Osteoblast (primary cell): ENCODE measurements at places on chromosomes 2 and 18. TPM values are rescaled to one million over a fixed set of nuclear protein-coding genes. Genes with fewer than 3 reads are reported as not detected.

- no peak for DNase-seq
These were observed 187.8 kb downstream of the ANKRD44 start for GRCh38 chr2:197122821-197123220.

The DOK6 gene
- 2.7 and 3.6 TPM in 2 replicates for total RNA-seq

DNA sequence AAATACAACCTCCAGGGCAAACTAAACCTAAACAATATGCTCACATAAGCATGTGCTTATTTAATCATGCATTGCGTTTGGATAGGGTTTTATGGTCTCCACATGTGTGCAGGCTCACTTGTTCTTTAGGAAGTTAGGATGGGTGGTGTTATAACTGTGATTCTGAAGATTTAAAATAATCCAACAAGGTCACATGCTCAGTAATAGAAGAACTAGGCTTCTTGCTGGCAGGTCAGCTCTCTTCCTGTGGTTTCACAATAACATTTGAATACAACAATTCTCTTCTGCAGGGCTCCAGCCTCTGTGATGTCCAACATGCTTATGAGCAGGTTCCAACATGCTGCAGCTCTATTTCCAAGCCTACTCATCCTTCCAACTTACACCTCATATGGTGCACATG lies 84.0 kb downstream of the MYL12B start:
- no peak for DNase-seq

The GPR45 gene
- total RNA-seq: not detected in 2 replicates

- DNase-seq: no peak
These were observed 45.6 kb downstream of the ATOH8 start for GRCh38 chr2:85799215-85799956.

- no peak for DNase-seq
These were observed 144.9 kb downstream of the L3MBTL4 start for GRCh38 chr18:6269660-6270332.

- no peak for DNase-seq
These were observed 7.8 kb downstream of the TMEM87B start for GRCh38 chr2:112062894-112063293.

The MOCOS gene
- total RNA-seq: 14.4 and 19.9 TPM in 2 replicates

The RAPGEF4 gene
- 0.36 and 0.59 TPM in 2 replicates for total RNA-seq

DNA sequence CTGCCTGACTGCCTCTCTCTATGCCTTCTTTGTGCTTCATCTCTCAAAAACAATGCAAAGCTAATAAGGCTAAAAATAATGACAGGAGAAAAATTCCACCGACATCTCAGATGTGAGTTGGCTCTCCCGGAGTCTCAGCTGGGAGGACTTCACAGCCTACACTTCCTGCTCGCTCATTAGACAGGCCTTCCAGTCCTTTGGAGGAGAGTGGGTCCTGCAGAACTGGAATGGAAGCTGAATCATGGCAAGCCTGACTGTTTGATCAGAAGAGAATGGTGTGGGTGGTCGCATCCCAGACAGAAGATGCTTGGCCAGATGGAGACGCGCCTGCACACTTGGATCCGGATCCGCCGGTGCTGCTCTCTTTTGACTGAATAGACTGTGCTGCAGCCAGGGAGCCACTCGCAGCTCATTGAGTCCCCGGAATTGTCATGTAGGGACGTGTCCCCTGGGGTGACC lies 49.7 kb downstream of the TRIB2 start:
- peak; percentile 80 for DNase-seq

DNA sequence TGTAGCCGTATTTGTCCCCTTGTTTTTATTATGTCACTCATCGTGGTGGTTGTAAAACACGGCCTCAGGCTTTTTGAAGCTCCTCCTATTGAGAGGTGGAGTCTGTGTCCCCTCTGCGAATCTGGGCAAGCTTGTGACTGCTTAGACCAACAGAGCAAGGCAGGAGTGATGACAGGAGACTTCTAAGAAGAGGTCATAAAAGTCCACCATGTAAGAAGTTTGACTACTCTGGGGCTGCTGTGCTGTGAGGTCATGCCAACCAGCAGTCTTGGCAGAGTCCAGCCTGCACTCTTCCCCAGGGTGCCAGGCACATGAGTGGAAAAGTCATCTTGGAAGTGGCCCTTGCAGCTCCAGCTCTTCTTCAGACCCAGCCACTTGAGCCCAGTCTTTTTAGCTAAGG lies 83.8 kb upstream of the SPTBN1 start:
- peak; percentile 19 for DNase-seq

DNA sequence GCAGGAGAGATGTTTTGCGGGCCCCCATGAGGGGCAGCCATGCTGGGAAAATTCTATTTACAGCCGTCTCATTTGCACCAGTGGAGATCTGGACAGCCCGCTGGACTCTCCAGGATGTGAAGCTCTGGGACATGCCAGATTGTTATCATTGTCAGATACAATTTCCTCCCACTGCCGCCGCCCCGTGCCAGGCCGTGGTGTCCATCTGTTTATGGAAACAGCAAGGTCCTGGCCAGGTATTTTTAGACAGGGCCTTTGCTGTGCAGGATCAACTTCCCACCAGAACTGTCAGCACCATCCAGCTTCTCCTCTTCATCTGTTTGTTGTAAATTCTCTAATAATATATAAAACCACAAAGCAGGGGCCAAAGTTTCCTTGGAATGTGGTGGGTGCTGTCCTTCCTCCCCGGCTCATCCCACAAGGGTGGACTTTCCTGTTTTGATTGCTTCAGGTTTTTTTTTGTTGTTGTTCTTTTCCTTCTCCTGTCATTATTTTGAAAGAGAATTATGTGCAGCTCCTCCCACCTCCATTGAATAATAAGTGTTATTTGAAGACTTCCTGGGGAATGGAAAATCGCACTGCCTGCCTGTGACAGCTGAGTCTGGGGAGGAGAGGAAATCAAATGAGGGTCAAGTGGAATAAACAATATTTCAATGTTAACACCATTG lies 398.1 kb downstream of the TNS1 start:
- no peak for DNase-seq

DNA sequence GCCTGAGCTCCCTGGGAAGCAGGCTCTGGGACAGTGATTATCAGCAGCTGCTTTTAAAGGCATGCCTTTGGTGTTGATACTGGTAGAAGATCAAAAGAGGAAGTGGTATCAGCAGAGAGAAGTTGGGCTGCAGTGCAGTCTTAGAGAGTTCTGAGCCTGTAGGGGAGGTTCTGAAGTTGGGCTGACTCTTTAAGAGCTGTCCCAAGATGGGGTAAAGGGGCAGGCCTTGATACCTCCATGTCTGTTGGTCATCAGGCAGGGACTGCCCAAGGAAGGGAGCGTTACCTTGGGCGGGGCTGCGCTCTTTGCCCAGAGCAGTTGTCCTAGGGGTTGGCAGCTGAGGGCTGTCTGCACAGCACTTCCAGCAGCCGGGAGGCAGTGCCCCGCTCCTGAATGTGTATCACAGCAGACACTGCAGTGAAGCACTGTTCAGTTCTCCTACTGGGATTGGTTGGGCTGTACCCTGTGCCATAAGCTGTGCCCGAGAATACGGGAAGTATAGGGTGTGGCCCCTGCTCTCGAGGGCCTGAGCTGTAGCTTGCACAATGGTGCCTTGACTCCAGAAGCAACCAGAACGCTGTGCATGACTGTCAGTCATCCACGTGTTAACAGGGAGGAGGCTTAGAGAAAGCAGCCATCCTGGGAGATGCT lies 177.0 kb downstream of the CTIF start:
- no peak for DNase-seq

- DNase-seq: no peak
These were observed 678.5 kb downstream of the ARHGAP15 start for GRCh38 chr2:143807671-143808070.

The EVA1A gene
- total RNA-seq: 70.9 and 74.8 TPM in 2 replicates

The INHA gene
- under 0.01 and 0.29 TPM in 2 replicates for total RNA-seq

GRCh38 chr2:33291278-33292013 lies 185.0 kb upstream of the RASGRP3 start:
- DNase-seq: peak; percentile 59

DNA sequence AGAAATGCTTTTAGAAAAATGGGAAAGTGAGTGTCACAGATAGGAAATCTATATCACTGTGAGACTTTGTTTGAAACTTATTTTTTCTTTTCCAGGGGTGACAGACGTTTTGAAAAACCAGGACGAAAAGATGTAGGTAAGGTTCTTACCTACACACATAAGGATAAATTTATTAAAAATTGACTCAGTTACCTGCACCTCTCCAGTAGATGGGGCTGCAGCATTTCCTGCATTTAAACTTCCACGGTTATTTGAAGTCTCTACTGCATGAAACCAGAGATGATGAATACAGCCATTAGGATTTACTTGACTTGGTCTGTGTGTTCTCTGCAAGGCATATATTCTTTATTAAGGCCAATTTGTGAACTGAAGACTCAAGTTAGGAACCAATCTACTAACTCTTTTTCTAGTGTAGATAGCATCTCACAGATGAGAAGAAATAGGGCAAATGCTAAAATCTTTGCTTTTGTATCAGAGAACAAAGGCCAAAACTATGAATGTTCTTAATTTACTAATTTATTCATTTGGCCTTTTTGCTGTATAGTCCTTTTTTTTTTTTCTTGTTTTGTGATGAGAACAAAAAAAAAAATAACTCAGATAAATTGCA lies 15.0 kb downstream of the KCNJ13 start:
- peak; percentile 39 for DNase-seq

The TMEM178A gene
- 0.29 and 0.72 TPM in 2 replicates for total RNA-seq

- no peak for DNase-seq
These were observed 122.2 kb downstream of the DSC3 start for GRCh38 chr18:30920351-30920750.

GRCh38 chr2:219560037-219560892 lies 11.1 kb downstream of the OBSL1 start:
- peak; percentile 96 for DNase-seq

The AQP12A gene
- total RNA-seq: not detected in 2 replicates

The LBX2 gene
- total RNA-seq: 4.1 and 5.4 TPM in 2 replicates

- DNase-seq: no peak
These were observed 60.1 kb downstream of the EVA1A start for GRCh38 chr2:75500633-75501032.
